ENCODE measurements at places on chromosomes 4 and X.

DNA sequence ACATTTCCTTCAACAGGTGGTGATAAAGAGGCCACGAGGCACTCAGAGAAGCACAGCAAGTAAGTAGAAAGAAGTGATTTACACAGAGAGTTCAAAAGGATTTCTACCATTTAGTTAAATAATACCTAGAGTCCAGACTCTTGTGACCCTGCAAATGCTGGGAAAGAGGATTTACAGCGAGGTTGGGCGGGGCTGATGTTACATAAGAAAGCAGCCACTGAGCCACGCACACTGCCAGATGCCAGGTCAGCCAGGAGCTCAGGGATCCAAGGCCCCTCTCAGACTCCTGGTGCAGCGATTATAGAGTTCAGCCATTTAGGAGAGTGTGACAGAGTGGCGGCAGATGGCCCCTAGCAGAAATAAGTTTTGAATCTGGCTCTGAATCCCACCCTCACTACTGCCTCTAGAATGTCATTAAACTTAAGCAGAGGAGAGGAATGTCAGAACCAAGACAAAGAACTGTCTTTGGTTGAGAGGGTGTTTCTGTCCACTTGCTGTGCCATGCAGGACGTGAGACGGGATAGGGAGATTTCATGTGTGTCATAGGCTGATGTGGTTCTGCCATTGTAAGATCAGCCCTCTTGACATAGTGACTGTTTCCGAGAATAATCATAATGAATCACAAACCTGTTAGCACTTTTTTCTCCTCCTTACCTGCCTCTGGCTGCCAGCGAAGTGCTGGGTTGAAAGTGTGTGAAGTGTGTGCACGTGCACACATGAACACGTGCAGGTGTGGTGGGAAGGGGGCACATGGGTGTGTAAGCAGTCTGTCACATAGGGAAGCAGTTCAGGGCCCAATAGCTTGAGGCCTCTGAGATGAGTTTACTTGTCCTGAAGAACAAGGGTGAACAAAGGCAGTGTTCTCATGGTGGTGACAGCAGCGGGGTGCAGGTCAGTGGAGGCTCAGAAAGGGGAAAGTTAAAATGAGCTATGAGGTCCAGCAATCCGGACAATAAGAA lies 50.1 kb downstream of the MFAP3L start:
- DNase-seq: no peak

- DNase-seq: peak; percentile 71
Observed at GRCh38 chr4:170025523-170026252, 507 bp downstream of the MFAP3L start.

DNA sequence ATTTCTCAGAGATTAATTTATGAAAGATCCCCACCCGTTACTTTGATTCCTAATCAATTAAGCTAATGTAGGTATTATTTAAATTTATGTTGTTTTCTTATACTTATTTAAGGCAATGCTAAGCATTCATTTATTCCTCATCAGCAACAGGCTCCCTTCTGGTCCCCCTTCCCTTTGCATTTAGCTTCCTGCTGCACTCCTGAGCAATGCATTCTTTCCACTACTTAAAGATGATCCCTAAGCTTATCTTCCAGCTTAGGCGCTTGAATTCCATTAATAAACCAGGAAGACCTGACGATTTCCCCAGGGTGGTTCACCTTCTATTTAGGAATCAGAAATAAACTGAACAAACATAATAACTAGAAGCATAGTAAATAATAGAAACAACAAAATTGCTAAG lies 1003.1 kb downstream of the FSTL5 start:
- no peak for DNase-seq

GRCh38 chr4:83830138-83830888 lies 294.4 kb downstream of the GPAT3 start:
- no peak for DNase-seq

DNA sequence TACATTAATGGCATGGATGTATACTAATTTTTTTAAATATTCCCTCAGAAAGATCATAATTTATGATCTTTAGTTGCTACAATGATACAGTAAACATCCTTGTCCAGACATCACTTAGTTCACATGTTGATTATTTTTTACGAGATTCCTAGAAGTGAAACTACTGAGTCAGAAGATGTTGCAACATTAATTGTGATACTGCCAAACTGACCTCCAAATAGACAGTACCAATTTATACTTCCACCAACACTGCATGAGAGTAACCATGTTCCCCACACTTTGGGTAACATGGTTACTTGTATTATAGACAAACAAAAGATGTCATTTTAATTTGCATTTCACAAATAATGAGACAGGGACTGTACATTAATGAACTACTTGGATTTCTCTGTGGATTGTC lies 19.6 kb downstream of the RCHY1 start:
- DNase-seq: no peak

DNA sequence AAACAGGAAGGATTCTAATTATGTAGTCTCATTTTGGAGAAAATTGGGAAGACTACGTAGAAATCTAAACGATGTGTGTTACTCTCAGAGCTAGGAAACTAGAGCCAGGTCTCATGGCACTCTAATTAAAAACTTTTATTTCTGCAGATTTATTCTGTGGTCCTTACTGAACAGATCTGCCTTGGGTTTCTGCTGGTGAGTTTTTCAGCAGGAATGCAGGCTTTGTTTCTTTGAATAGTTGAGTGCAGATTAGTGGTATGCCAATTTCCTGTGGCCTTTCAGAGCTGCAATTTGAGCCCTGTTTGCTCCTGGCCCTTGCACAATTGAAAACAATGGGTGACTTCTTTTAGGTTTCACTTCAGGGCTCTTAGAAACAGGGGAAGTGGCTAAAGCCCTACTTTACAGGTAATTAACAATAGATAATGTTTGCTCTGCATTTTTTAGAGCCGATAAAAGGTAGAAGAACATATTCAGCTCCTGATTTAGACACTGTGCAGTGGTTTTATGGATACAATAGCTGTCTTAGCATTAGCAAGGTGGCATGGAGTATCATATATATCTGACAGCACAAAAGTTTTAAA lies 21.8 kb downstream of the SPRY1 start:
- DNase-seq: no peak

DNA sequence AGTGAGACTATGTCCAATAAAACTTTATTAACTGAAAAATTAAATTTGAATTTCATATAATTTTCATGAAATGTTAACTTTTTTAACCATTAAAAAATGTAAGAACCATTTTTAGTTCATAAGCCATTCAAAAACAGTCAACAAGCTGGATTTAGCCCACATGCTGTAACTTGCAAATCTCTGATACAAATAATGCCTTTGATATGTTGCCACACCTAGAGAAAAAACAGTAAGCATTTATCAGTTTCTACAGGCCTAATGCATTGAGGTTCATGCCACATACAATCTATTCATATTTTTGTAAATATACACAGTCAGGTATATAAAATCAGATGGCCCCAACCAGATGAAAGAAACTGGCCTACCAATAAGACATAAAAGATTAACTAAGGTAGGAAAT lies 52.8 kb downstream of the LCORL start:
- no peak for DNase-seq

- DNase-seq: no peak
Observed at GRCh38 chr4:159239629-159240028, 136.8 kb downstream of the RAPGEF2 start.

- no peak for DNase-seq
Observed at GRCh38 chr4:45131020-45131419, 404.7 kb upstream of the GNPDA2 start.

DNA sequence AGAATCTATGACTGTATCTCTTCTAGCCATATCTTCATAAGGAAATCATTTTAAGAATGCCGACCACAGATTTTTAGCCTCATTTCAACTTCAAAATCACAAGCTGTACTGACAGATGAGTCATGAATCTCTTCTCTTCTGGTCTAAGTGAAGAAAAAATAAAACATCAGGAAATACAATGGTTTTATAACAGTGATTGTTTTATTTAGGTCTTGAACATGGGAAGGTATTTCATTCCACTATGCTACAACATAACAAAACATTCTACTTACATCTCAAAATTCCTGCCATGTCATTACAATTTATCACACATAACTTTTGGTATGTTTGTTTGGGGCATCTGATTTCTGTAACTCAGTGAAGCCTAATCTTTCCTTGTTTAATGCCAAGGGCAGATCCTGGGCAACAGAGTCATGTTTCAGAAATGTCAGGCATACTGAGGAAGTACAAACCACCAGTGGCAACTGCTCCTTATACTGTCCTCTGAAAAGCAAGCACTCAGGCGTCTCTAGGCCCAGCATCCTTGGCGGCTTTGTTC lies 325.0 kb downstream of the PDHA2 start:
- no peak for DNase-seq

- DNase-seq: no peak
Observed at GRCh38 chrX:72100824-72101351, 30.8 kb downstream of the RTL5 start.

GRCh38 chr4:130545171-130545570 lies 1449.2 kb downstream of the C4orf33 start:
- DNase-seq: no peak

GRCh38 chr4:180696460-180697092 lies 1546.6 kb upstream of the TENM3 start:
- no peak for DNase-seq

DNA sequence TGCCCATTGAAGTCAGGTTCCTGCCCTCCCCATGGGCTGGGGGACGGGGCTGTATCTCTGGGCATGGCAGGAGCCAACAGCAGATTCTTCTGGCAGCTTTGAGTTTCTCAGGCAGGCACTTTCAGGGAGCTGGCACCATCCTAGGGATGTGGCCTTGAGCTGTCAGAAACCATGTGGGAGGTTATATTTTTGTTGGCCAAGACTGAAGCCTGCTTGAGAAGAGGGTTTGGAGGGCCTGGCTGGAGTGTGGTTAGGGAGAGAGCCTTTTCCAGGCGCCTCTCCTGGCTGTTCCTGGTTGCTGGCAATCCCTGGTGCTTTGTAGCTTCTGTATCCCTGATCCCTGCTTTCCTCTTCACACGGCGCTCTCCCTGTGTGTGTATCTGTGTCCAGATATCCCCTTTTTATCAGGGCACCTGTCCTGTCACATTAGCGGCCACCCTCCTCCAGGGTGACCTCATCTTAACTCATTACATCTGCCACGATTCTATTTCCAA lies 30.6 kb upstream of the SORCS2 start:
- no peak for DNase-seq

GRCh38 chr4:111018216-111018615 lies 395.3 kb upstream of the PITX2 start:
- no peak for DNase-seq

- no peak for DNase-seq
Observed at GRCh38 chrX:47743504-47743903, 84.5 kb upstream of the UXT start.

- no peak for DNase-seq
Observed at GRCh38 chrX:72727846-72728245, 13.7 kb upstream of the PHKA1 start.

DNA sequence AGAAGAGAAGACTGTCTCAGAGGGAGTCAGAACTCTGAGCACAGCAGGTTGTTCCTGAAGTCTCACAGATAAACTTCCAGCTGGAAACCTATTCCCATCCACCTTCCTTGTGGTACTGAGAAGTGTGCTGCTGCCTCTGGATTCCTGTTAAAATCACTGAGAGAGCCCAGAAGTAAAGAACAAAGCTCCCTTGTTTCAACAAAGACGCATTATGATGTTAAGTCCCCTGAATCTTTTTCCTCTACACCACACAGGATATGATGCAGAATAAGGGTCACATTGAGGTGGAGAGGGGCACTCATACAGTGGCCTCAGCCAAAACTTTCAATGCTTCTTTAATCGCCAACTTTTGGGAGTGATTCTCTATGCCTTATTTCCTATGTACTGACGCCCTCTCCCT lies 321.0 kb downstream of the OPHN1 start:
- no peak for DNase-seq

GRCh38 chrX:131588995-131589394 lies 45.1 kb downstream of the OR13H1 start:
- no peak for DNase-seq

DNA sequence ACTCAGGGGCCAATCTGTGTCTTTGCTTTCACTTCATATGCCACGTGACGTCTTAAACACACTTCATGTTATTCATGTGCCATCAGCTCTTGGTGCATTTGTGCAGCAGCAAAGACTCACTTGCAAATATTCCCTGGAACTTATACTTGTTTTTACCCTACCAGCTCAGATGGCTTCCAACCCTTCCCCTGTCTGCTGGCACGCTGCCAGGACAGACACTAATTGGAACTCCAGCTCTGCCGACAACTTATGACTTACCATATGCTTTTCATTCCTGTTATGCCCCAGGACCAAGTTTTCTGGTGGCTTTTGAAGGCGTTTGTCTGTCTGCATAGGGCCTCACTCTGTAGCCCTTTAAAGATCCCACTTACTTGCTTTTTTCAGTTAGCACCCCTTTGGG lies 261.7 kb upstream of the GNPDA2 start:
- no peak for DNase-seq

GRCh38 chr4:175807547-175807946 lies 4.5 kb downstream of the GPM6A start:
- no peak for DNase-seq

- DNase-seq: no peak
Observed at GRCh38 chr4:865572-865971, 39.6 kb upstream of the CPLX1 start.

DNA sequence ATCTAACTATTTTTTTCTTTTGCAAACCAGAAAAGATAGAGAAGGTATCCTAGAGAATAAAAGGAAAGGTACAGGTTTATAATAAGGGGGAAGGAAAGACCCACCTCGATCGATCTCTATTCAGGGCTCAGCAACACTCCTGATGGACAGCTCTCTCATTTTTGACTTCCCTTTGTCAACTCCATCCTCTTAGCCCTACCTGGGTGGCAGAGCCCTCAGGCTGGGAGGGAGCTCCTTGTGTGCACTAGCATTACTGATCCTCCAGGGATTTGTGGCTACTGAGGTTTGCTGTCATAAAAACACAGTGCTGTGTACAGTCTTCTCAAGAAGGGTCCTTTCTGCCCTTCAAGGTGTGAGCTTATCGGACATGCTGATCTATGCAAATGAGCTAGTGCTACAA lies 111.0 kb downstream of the MID1 start:
- no peak for DNase-seq

DNA sequence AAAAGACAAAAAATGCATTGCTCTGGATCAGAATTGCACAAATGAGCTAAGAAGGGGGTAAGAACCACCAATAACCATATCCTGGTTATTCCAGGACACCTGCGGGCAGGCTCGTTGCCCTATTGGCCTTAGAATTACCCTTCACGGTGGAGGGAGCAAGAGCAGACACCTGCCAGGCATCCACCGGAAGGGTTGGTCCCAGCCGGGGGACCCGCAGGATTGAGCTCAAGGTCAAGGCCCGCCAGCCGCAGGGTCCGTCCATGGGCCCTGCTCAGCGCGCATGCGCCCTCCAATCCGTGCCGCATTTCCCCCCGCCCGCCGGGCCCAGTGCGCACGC lies 575 bp downstream of the SLC25A6 start:
- DNase-seq: no peak

- no peak for DNase-seq
Observed at GRCh38 chrX:155544881-155545280, 67.9 kb downstream of the TMLHE start.

GRCh38 chr4:171181090-171181489 lies 632.1 kb upstream of the GALNTL6 start:
- no peak for DNase-seq

- no peak for DNase-seq
Observed at GRCh38 chr4:87967193-87967592, 8.3 kb upstream of the SPP1 start.

GRCh38 chr4:188435381-188435780 lies 296.1 kb downstream of the TRIML1 start:
- DNase-seq: no peak
